Stimulated activated CD4-positive, alpha-beta T cell treated with anti-CD3 and anti-CD28 coated beads, Interleukin-1b, Interleukin-23, amount 100 ng/mL, for 24 hours (primary cell): ENCODE measurements at places on chromosomes 16 and 17.

GRCh38 chr16:72978212-72978611 is 69.7 kb downstream of the ZFHX3 start:
- no peak for DNase-seq

DNA sequence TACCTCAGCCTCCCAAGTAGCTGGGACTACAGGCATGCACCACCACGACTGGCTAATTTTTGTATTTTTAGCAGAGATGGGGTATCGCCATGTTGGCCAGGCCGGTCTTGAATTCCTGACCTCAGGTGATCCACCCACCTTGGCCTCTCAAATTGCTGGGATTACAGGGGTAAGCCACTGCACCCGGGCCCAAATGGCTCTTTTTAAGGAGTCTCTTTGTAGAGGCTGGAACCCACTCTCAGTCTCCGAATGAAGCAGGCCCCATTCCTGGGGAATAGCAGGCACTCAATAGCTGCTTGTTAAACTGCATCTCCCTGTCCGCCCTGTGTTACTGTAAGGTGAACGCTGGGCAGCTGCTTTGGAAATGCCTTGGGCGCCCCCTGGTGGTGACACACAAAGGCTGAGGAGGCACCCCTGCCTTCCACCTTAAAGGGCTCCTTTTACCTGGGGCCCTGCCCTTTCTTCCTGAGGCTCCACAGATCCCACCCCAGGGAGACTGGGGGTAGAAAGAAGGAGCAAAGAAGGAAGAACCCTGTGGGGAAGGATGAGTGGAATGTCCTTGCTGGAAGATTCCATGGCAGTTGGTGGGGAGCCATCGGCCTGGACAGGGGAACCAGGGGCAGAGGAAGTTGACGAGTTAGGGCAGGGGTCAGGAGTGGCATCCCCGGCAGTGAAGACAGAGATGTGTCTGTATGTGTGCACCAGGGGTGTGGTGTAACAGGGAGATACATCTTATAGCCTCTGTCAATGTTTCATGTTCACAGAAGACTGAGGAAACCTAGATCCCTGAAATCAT is 6.1 kb upstream of the SP2 start:
- peak; percentile 90 for DNase-seq

- DNase-seq, result no peak
Observed at GRCh38 chr16:82129881-82130280, 40.1 kb downstream of the MPHOSPH6 start.

DNA sequence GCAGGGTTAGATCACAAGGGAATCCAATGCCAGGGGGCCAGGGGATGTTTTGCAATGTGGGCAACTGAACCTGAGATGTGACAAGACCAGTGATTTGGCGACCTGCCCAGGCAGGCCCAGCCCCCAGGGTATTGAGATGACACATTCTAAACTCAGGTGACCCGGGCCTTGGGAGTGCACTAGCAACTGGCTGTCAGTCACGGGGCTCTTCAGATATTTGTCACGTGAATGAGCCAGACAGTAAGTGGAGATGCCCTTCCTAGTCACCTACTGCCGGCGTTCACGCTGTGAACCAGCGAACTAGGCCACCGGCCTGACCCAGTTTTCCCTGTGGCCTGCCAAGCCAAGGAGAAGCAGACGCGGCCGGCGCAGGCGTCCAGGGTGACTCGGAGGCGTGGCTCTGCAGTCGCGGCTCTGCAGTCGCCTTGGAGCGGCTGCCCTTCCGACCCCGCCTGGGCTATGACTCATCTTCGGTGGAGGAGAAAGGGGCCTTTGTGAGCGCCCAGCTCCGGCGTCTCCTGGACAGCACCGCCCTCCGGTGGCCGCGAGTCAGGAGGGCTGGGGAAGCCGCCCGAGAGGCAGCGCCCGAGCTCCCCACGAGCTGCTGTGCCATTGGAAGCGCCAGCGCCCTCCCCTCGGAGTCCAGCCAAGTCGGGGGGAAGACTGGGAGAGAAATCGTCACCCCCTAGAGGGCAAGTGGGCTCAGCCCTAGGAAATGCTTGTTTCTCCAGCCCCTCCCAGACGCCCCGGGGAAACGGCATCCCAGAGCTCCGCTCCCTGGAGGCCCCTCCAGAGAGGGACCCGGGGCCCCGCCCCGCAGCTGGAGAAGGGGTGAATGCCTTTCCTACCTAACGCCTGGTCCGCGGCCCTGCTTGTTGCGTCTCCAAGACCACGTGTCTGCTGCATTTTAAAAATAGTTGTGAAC is 38.8 kb downstream of the WSB1 start:
- peak; percentile 66 for DNase-seq

- no peak for DNase-seq
Observed at GRCh38 chr17:69690531-69690930, 276.0 kb downstream of the MAP2K6 start.

- no peak for DNase-seq
Observed at GRCh38 chr16:52251495-52251894, 295.4 kb downstream of the TOX3 start.

- no peak for DNase-seq
Observed at GRCh38 chr16:82882982-82883835, 256.4 kb downstream of the CDH13 start.

DNA sequence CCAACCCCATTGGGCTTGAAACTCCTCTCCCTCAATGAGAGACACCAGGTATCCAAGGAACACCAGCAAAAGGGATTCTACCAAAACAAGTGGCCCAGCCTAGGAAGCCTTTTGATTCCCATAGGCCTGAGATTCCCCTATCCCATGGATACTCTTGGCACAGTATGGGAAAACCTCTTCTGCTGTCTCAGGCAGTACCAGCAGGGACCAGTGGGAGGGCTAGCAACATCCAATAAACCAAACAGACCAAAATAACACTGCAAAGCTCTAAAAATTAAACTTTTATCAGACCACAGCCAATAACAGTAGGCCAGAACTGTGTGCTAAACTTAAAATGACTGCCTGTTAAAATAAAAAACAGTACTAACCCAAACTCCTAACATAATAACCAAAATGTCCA is 153.9 kb upstream of the CES5A start:
- DNase-seq, result no peak

DNA sequence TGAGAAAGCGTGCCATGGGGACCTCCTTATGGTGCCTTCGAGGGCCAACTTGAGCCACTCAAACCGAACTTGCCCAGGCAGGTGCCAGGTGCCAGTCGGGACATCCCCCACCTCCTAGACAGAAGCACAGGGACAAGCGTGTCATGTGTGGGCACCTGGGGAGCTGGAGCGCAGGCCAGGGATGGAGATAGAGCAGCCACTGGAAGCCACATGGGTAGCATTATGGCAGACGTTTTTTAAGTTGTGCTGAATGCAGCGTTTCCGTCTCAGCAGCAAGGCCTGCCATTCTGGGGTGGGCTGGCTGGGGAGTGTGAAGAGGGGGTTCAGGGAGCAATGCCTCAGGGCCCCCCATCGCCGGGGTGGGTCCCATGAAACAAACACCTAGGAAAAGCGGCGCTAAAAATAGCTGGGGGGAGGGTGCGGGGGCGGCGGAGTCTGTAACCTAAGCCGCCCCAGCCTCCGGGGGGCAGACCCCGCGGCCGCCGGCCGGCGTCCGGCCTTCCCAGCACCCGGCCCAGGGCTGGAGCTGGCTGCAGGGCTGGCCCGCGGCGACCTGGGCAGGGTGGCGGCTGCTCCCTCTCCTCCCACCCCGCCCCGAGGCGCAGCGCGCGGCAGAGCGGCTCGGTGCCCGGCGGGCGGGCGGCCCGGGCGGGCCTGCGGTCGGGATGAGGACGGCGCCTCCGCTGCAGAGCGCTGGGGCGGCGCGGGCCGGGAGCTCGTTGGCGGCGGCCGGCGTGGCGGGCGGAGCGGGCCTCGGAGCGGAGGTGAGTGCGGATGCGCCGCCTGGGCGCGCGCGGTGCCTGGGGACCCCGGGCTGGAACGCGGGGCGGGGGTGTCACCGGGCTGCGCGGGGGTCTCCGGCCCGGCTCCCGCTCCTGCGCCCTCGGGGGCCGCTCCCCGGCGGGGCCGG is at the start of gene ZNF469:
Gene ZNF469, plus strand, starts transcription at position 469 of the 910 bp plus-strand sequence. CDS start 44,512 bp downstream, outside the sequence.
- no peak for DNase-seq

DNA sequence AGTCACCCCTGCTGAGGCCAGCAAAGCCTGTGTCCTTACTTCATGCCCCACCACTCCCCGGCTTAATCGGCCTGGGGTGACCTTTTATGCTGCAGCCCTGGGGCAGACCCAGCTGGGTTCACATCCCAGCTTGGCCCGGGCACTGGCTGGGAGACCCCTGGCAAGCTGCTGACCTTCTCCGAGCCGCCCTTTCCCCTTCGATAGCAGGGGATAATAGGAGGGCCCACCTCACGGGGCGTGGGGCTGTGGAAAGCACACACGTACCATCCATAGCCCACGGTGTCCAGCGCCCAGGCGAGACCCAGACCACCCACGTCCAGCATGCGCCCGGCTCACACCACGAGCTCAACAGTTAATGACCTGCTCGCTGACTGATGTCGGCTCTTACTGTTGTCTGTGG is 26.8 kb downstream of the TBC1D16 start:
- no peak for DNase-seq
